ENCODE measurements at places on chromosomes 1 and 21.

- DNase-seq, result no peak
These were observed 34.1 kb upstream of the COL11A1 start for GRCh38 chr1:103142461-103142860.

DNA sequence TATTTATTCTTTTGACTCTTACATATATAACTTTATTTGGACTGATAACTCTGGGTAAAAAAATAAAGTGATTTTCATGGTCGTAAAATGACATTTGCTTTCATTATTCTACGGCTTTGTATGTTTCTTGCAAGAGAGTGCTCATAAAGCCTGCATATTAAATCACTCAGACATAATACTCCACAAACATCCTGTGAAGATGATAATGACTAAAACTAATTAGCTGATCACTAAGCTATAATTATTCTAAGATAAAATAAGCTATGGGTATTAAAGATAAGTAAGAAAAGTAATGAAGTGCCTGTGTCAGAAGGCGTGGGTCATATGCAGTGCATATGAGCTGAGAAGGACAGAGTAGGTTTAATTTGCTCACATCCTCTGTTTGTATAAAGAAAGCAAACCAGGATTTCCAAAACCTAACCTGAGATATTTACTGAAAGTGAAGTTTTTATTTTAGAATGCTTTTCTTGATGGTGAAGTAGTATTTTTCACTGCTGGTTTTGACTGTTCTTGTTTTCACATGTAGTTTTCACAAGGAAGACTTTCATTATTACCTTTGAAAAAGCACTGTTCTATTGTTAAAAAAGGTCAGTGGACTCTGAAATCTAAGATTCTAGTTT lies 278.8 kb downstream of the AMY1C start:
- no peak for DNase-seq

DNA sequence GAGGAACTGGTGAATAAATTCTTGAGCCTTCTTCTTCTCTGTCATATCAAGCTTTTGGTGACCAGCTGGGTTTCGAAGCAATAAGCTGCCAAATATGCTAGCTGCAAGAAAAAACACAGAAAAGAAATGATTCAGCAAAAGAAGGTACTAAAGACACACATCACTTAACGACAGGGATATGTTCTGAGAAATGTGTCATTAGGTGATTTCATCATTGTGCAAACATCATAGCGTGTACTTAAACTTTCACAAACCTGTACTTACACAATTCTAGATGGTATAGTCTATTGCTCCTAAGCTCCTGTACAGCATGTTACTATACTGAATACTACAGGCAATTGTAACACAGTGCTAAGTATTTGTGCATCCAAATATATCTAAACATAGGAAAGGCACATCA lies 2.9 kb upstream of the MTF1 start:
- DNase-seq, result peak; percentile 18

GRCh38 chr1:53342735-53343470 lies 15.0 kb upstream of the LRP8 start:
- DNase-seq, result no peak

GRCh38 chr1:243903895-243904294 lies 53.9 kb upstream of the AKT3 start:
- DNase-seq, result no peak

DNA sequence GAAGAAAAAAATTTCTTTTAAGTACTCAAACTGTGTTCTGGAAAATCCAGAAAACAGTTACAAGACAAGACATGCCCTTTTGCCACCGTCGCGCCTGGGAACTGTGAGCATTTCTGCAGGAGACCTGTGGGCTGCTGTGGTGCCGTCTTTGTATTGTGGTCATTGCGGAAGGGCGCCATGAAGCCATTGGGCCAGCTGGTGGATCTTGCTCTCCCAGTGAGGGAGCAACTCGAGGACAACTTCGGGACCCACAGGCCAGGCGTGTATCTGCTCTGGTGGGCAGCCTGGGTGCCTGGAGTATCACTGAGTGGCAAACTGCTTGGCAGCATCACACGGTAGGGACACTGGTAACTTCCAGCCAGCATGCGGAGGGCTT lies 3.8 kb upstream of the THEMIS2 start:
- DNase-seq, result no peak

GRCh38 chr1:171081763-171082201 lies 8.9 kb upstream of the FMO3 start:
- no peak for DNase-seq

GRCh38 chr1:21779613-21780521 lies 3.1 kb downstream of the USP48 start:
- no peak for DNase-seq

GRCh38 chr1:1168451-1169411 lies 4.9 kb upstream of the TTLL10 start:
- DNase-seq, result no peak

- DNase-seq, result no peak
These were observed 7.4 kb upstream of the RGS13 start for GRCh38 chr1:192628396-192629057.

DNA sequence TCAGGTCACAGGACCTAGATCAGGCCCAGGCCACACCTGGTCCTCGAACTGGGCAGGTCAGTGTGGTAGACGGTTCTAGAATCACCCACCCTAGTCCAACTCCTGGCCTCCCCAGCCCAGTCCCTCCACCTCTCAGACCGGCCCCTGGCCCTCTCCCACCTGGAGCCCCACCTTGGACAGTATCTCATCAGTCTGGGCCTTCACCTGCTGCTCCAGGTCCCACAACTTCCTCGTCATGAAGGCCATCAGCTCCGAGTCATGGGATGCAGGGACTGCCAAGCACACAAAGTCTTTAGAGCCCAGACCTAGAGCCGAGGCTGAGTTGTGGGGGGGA lies 8.7 kb downstream of the UBXN11 start:
- no peak for DNase-seq

- no peak for DNase-seq
These were observed 75.9 kb downstream of the HUNK start for GRCh38 chr21:31948676-31949075.

DNA sequence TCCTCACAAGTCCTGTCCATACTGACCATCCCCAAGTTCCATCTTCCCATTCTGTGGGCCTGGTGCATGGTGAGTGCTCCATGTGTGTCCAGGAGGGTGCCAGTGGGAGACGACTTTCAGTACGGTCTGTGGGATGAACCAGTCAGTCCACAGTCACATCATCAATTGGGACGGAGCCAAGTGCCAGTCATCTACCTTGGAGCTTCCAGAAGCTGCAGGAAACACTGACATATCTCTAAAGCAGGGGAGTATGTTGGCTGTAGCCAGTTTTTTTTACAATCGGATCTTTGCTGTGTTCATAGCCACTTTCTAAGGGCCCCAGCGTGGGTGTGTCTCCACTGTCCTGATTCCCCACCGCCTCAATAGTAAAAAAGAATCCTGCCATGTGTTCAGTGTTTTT lies 13.6 kb upstream of the TRIM17 start:
- no peak for DNase-seq

GRCh38 chr1:75768016-75768415 lies 18.0 kb upstream of the RABGGTB start:
- DNase-seq, result no peak

DNA sequence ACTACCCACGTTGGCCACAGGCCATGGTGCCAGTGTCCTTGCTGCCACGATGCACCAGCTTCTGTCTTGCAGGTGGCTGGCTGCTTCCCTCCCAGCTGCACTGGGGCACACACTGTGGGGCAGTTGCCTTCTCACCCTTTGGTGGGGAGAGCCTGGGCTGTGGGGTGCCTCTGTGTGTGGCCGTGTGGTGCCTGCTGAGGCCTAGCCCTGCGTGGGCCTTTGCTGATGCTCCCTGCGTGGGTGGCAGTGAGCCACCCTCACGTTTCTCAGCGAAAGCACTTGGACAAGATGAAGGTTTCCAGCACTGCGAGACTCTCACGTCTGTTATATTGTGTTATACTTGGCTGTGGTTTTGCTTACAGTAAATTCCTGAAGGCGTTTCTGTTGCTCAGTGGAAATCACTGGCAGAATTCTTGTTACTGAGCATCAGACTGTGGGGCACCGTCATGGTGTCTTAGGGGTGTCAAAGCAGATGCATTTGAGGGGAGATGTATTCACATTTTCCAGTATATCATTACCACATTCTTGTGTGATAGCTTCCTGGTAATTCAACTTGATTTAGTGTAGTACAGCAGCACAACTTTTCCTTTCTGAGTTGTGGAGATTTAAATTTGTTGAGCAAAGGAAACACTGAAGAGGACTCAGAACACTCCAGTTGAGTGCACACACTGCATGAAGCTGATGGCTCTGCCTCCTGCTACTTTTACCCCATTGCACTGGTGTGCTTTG lies 124.7 kb downstream of the PCBP3 start:
- no peak for DNase-seq

GRCh38 chr1:205326812-205327466 lies 5.4 kb upstream of the NUAK2 start:
- no peak for DNase-seq
